CD4-positive, alpha-beta T cell treated with Interleukin-21 for 1 hour (primary cell): ENCODE measurements at places on chromosomes 3 and 15.

- no peak for DNase-seq
Measured at GRCh38 chr3:181383760-181384159, 328.0 kb upstream of the SOX2 start.

DNA sequence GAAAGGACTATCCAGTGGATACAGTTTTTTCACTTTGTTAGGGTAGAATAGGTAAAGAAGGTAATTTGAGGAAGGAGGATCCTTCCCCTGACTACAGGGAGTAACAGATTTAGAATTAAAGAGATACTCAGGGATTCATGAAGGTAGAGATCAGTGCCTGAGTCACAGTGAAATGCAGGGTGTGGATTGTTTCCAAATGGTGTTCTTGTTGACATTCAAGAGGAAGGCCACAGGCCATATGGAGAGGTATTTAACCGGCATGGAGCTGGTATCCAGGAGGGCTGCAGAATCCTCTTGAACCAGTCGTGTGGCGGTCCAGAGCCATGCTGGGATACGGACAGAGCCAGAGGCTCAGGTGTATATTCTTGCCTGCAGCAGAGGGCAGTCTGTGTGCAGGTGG is 28.2 kb downstream of the GYG1 start:
- DNase-seq = no peak

GRCh38 chr3:150975992-150976368 is 3.5 kb upstream of the CLRN1 start:
- DNase-seq = no peak

DNA sequence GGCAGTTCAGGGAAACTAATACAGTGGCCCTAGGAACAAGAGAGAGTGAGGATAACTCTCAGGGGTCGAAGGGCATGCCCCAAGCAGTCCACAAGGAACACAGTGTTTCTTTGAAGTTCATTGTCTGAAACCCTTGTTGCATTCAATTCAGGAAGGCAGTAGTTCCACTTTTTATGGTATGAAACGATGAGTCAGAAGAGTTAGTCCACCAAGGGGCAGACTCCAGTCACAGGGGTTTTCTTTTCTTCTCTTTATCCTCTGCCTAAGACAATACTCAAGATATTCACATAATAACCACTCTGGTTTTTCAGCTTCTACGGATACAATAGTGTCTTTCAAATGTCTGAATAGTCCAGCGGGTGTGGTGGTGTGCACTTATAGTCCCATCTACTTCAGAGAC is 23.7 kb upstream of the TICRR start:
- DNase-seq = no peak

GRCh38 chr3:182385356-182385755 is 407.9 kb upstream of the ATP11B start:
- no peak for DNase-seq

GRCh38 chr3:172208586-172209332 is 169.4 kb downstream of the FNDC3B start:
- no peak for DNase-seq

- no peak for DNase-seq
Measured at GRCh38 chr15:47796830-47797229, 79.5 kb downstream of the SEMA6D start.
